ENCODE measurements at places on chromosomes 1 and 21.

DNA sequence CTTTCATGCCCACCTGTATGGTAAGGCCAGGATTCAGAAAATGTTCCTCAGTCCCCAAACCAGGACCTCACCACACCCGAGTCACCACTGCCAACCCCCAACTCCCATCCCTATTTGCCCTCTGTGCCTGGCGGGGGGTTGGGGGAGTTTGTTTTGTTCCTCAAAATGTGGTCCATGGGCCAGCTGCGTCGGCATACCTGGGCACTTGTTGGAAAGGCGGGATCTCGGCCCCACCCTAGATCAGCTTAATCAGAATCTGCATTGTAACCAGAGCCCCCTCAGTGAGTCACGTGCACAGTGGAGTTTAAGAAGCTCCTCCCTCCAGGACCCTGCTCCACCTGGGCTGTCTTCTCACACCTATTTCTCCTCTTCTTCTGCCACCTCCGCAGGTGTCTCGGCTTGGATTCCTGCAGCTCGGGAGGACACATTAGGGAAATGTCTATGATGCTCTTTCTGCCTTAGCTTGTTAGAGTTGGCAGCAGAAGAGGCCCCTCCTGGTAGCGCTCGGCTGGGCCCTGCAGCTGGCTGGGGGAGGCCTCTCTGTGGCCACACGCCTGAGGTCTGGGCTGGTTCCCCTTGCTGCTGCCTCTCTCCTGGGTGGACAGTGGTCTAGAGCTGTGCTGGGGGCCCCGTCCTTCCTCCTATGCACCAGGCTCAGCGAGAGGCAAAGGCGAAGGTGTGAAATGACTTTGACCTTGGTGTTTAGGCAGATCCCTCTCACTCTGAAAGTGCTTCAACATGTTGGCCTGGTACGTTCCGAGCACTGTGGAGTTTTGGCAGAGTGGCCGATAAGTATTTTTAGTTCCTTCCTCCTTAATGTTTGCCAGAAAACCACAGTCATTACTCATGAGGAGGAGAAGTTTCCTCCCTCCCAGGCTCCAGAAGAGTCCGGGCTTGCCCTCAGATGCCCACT lies 41.8 kb upstream of the CAMTA1 start:
- DNase-seq = no peak

GRCh38 chr1:248416226-248416625 lies 13.4 kb downstream of the OR2T1 start:
- no peak for DNase-seq

- no peak for DNase-seq
These were observed 105.2 kb downstream of the SUSD4 start for GRCh38 chr1:223258751-223259198.

DNA sequence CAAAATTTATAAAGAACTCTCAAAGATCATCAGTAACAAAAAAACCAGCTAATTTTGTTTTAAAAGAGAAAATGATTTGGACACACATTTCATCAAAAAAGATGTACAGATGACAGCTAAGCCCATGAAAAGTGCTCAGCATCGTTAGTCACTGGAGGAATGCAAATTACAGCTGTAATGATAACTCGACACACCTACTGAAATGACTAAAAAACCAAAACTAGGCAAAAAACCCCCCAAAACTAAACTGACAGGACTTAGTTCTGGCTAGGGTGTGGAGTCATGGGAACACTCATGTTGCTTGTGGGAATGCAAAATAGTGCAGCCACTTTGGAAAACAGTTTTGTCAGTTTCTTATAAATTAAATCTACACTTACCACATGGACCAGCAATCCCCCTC lies 59.5 kb downstream of the CNIH3 start:
- DNase-seq = no peak

GRCh38 chr1:107879346-107879745 lies 85.6 kb downstream of the VAV3 start:
- no peak for DNase-seq

DNA sequence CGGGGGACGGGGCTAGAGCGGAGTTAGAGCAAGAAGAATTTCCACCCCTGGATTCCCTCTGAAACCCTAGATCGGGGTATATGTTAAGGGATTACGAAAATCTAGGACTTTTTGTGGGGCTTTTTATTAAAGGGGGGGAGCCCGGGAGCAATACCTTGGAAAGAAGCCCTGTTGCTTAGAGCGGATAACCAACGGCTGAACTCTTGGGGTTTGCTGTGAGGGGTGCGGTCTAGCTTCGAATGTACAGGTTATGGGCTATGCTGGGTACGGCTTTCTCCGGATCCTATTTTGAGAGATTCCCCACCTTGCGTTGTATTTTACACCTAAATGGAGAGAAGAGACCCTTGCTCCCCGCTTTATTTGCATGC lies 626 bp downstream of the DYRK3 start:
- DNase-seq = peak; percentile 8

DNA sequence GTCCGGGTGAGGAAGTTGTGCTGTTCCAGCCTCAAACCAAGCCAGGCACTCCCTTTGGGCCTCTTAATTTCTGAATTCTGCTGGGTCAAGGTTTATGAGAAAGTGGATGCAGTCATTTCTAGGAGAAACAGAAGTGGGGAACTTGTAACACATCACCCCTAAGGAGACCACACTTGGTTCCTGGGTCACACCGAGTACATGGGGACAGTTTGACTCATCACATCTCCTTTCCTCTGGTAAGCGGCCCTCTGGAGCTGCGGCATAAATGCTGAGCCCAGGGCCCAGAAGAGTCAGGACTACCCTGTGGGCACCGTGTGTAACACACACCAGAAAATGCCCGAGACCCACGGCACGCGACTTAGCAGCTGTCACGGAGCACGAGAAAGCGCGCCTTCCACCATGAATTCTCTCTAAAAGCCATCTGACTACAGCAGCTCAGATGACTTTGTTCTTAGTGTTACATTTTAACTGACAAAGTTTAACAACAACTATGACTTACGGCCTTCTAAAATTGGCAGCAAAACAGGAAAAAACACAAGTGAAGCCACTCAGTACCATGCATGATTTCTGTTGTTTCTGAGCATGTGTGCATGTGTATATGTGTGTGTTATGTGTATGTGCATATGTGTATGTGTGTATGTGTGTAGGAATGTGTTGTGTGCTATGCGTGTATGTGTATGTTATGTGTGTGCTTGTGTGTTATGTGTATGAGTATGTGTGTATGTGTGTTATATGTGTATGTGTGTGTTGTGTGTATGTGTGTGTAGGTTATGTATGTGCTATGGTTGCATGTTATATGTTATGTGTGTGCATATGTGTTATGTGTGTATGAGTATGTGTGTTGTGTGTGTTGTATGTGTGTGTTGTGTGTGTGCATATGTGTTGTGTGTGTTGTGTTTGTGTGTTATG lies 50.8 kb downstream of the TOMM20 start:
- DNase-seq = no peak

GRCh38 chr1:161198194-161198896 lies 509 bp downstream of the ADAMTS4 start:
- no peak for DNase-seq

DNA sequence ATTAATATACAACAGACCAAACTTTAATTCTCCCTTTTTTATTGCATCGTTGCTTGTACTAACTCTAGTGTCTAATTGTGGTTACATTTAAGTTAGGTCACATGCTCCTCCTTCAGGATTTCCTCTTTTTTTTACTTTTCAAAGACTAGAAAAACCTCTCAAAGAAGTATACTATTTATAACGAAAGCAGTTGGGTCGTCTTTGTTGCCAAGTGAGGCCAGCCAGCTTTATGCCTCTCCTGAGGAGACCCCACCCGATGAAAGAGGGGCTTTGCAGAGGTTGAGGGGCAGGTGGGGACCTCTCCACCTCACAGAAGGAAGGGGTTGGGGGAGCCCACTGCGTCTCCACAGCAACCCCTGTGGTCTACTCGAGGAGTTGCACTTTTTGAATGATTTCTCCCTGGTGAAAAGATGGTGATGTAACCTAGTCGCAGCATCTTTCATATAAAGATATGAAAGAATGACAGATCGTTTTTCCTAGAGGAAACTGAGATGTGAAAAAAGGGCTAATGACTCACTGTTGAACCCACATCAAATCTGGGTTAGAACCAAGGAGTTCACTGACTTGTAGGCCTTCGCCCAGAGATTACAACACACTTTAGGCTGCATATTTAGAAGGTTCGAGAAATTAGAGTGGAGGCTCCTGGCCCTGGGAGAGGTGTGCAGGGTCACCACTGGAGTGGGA lies 6.4 kb downstream of the TGFB2 start:
- DNase-seq = no peak

- DNase-seq = no peak
These were observed 671.9 kb upstream of the USP24 start for GRCh38 chr1:55886856-55887712.

GRCh38 chr21:19458295-19458694 lies 1054.7 kb upstream of the TMPRSS15 start:
- DNase-seq = no peak

GRCh38 chr21:39867198-39867650 lies at the start of gene PCP4:
Gene PCP4 (plus strand): TSS chr21:39867438. CDS start chr21:39867502, 64 bp downstream.
- DNase-seq = peak; percentile 36

DNA sequence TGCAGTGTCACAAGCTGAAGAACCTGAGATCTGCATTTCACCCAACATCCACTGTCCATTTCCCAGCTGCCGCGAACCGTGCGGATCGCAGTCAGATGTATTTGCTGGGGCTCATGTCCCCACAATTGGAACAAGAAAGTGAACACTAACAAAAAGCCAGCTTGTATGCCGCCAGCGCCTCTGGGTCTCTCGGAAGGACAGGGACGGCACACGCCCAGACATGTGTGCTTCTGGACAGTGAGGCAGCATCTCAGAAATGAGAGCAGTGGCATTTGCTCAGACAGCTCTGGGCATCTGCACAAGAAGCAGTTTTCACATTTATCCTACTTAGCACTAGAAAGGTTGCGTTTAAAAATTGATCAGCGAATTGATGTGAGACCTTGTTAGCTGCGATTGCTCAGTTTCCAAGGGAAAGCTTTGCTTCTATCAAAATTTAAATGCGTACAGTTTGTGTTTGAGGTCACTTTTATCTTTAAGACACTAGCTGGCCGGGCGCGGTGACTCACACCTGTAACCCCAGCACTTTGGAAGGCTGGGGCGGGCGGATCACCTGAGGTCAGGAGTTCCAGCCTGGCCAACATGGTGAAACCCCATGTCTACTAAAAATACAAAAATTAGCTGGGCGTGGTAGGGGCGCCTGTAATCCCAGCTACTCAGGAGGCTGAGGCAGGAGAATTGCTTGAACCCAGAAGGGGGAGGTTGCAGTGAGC lies 28.7 kb downstream of the KCNAB2 start:
- no peak for DNase-seq

- DNase-seq = no peak
These were observed 59.2 kb downstream of the CLSTN1 start for GRCh38 chr1:9764550-9764949.

DNA sequence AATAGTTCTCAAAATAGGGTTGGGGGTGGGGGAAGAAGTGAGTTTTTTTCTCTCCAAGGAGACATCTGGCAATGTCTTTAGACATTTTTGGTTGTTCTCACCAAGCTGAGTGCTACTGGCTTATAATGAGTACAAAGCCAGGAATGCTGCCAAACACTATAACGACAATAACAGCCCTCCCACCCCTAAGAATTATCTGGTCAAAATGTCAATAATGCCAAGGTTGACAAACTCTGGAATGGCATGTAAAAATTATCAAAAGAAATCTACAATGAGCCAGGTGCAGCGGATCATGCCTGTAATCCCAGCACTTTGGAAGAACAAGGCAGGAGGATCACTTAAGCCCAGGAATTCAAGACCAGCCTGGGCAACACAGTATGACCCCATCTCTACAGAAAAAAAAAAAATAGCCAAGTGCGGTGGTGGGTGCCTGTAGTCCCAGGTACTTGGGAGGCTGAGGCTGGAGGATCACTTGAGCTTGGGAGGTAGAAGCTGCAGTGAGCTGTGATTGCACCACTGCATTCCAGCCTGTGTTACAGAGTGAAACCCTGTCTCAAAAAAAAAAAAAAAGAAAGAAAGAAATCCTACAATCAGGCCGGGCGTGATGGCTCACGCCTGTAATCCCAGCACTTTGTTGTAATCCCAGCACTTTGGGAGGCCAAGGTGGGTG lies 2.5 kb downstream of the ATP5PF start:
- no peak for DNase-seq

DNA sequence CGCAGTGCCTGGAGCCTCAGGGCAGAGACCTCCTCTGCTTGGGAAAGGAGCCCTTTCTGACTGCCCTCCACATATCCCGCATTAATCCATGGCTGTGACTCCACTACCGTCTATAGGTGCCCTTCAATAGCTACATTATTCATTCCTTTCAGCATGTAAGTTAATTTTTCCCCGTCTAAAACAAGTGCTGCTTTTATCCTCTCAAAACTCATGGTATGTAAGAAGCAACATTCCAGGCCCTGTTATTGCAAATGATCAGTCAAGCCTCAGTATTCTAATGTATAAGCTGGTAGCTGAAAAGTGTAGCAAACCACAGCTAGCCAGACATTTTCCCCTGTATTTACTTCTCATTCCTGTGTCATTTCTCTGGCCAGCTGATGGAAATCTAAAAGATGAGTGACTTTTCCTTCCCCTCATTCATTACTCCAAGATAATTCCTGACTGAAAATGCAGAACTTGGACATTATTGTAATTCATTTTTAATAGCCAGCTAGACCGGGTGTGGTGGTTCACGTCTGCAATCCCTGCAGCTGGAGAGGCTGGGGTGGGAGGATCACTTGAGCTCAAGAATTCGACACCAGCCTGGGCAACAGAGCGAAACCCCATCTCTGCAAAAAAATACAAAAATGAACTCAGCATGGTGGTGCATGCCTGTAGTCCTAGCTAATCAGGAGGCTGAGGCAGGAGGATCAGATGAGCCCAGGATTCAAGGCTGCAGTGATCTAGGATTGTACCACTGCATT lies 88.5 kb upstream of the SOD1 start:
- DNase-seq = no peak

GRCh38 chr1:20302108-20302471 lies 11.4 kb downstream of the VWA5B1 start:
- DNase-seq = no peak

DNA sequence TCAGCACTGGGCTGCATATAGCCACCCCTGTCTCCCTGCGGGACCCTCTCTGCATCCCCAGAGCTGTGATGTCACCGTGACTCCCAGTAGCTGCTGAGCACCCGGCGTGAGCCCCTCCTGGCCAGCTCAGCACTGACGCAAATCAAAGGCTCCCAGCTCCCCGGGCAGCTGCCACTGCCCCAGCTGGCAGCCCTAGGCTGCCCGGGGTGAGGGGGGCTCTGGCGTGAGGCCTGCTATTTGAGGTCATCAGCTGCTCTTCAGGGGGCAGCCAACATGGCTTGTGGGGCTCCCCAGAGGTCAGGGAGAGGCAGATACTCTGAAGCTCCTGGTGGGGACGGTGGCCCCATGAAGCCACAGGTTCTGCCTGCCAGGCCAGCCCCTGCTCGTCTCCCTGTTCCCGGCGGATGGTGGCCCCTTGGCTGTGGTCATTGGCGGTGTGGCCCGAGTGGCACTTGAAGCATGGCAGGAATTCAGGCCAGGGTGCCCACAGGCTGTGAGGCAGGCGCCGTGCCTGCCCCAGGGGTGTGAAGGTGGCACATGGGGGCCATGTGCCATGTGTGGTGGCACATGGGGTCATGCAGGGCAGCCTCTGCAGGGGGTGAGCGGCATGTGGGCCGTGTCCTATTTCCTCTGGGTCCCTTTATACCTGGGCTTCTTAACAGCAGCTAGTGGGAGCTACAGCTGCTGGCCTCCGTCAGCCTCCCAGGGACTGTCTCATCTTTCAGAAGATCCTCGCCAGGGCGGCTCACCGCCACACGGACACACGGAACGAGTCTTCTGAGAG lies 85.4 kb downstream of the SIK1 start:
- no peak for DNase-seq

All from T-helper 2 cell (primary cell).